ENCODE measurements at places on chromosomes 3 and 15.

- DNase-seq: no peak
These were observed 16.1 kb upstream of the RARRES1 start for GRCh38 chr3:158748237-158748828.

DNA sequence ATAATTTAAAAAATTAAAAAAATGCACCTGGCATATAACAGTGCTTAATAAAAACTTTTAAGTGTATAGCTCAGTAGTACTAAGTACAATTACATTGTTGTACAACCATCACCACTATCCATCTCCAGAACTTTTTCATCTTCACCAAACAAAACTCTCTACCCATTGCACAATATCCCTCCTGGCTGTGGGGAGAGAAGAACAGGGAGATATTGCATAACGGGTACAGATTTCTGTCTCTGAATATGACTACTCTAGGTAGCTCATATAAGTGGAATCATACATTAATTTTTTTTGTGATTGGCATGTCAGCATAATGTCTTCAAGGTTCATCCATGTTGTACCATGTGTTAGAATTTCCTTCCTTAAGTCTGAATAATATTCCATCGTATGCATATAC is 91.0 kb upstream of the PLAAT1 start:
- DNase-seq: no peak

- no peak for DNase-seq
These were observed 336.0 kb upstream of the KCNH8 start for GRCh38 chr3:18812316-18812715.

GRCh38 chr15:96893159-96893906 is 562.8 kb downstream of the NR2F2 start:
- no peak for DNase-seq

GRCh38 chr3:122668930-122669730 is 11.5 kb upstream of the PARP14 start:
- DNase-seq: no peak

- DNase-seq: no peak
These were observed 15.4 kb downstream of the PLSCR1 start for GRCh38 chr3:146529021-146529420.

DNA sequence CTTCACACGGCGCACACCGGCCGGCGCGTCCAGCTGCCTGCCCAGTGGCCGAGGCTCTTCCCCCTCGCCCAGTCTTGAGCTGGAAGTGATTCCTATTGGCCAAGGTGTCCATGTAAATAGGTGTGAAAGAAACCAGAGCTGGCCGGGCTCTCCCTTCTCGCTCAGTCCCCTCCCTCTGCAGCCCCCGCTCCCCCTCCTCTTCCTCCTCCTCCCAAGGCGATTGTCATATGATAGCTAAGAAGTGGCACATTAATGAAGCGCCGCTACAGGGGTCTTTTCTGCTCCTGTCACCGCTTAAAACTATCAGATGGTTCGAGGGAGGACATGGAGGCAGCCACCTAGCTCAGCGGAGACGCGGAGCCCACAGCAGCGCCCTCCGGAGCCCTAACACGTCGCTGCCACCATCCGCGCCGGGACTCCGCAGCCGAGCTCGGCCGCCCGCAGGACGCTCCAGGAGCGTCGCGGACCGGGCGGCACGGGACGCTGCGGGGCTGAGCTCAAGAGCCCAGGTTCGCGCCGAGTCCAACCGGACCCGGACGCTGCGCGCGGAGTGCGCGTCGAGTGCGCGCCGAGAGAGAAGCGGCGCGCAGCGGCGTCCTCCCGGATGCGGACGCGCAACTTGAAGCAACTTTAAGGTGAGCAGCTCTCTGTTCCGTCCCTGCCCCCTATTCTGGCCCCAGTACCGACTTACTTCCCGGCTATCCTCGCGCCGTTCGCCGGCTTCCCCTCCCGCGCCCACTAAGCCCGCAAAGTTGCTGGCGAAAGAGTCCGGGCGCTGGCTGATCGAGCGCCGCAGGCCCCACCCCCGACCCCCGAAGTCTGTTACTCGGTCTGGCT is at the start of gene FOXB1:
TSS of gene FOXB1 (plus strand) at position 303 of the 837 bp plus-strand sequence. CDS start 653 bp downstream, outside the sequence.
- DNase-seq: no peak

- no peak for DNase-seq
These were observed 71.3 kb upstream of the GAP43 start for GRCh38 chr3:115552007-115552406.

- no peak for DNase-seq
These were observed 1.8 kb upstream of the SLC38A3 start for GRCh38 chr3:50203113-50203808.

DNA sequence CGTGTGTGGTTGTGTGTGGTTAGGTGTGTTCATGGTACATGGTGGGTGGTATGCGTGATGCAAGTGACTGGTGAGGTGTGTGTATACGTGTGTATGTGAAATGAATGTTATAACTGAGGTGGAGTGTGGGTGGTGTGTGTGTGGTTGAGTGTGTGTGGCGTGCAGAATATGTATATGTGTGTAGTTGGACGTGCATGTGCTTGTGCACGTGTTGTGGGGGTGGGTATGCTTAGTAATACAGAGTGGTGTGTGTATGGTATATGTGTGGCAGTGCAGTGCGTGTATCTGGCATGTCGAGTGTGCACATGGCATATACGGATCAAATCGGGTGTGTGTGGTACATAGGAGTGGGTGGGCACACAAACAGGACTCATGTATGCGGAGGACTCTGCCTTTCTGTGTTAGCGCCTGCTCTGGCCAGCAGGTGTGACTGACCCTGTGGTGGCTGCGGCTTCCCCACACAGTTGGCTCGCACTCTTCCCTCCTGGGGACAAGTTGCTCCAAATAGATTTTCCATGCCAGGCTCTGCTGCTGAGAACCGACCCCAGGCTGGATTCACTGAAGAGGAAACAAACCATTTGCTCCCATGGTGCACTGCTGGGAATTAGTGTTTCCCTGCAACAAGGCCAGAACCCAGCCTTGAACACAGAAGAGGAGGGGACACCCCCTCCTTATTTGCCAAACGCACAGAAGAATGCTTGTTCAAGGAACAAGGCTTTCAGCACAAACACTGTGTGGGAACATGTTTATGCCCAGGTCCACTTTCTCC is 1.2 kb upstream of the C3orf70 start:
- DNase-seq: no peak

DNA sequence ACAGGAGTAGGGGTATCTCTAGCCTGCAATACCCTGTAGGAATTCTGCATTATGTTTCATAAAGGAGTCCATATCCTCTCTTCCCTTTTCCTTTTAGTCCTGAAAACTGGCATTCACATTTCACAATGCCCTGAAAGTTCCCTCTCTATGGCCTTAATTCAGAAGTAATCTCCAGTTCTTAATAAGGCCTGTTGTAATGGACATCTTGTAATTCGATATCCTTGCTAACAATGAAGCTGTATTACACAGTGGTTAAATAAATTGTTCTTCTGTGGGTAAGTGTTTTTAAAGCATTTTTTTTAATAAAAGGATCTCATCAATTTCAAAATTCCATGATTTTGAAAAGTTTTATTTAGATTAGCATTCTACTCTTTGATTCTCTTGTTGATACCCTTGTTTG is 34.3 kb upstream of the NEO1 start:
- no peak for DNase-seq

GRCh38 chr3:159245871-159246270 is 444.0 kb downstream of the MFSD1 start:
- no peak for DNase-seq

GRCh38 chr3:152611905-152612304 is 223.0 kb upstream of the P2RY1 start:
- no peak for DNase-seq

DNA sequence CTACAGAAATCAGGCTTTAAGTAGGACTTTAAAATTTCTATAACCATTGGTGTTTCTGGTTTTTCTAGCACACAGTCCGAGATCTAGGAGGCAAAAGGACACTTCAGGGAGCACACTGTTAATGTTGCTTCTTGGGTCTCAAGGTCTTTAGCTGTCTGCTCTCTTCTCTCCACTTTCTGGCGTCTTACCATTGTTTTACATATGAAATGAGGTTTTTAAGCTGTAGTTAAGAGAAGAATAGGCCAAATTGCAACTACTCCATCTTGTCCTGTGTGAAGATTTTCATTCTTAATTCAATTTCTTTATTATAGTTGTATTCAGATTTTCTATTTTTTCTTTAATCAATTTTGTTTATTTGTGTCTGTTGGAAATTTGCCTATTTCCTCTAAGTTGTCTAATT is 151.4 kb downstream of the WNT7A start:
- no peak for DNase-seq

- DNase-seq: no peak
These were observed 42.5 kb downstream of the IL1RAP start for GRCh38 chr3:190556351-190556750.

All from activated CD4-positive, CD25-positive, alpha-beta regulatory T cell treated with anti-CD3 and anti-CD28 coated beads, Interleukin-2, amount 50 U/mL, for 72 hours (primary cell).